ENCODE measurements at places on chromosomes 2 and 18.
A peak's percentile ranks its signal among the peaks of the same experiment; 100 is the strongest.

GRCh38 chr18:74291472-74291770 is 342 bp downstream of the CYB5A start:
- no peak for DNase-seq

GRCh38 chr2:190079160-190079559 is 16.6 kb upstream of the MSTN start:
- DNase-seq, result no peak

DNA sequence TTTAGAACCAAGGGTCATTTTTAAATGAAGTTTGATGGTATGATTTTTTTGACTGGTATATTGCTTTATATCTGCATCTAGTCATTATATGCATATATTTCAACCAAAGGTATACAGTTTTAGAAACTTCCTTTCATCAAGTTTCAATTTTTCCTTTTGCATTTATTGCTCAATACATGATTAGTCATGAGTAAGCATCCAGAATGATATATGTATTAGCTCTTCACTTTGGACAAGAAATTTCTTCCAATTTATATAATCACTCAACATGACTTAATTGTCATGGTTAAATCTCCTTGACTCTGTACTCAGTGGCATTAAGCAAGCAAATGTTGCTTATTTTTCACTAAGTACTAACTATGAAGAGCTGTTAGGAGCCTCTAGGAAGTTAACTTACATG is 123.6 kb downstream of the PLCL1 start:
- no peak for DNase-seq

GRCh38 chr2:133878326-133878725 is 310.1 kb upstream of the NCKAP5 start:
- DNase-seq, result no peak

- DNase-seq, result no peak
Measured at GRCh38 chr18:51278045-51278649, 80.7 kb upstream of the MEX3C start.

- DNase-seq, result no peak
Measured at GRCh38 chr2:121697108-121697631, 39.5 kb downstream of the NIFK start.

GRCh38 chr18:7953095-7953958 is 386.2 kb downstream of the PTPRM start:
- DNase-seq, result no peak

DNA sequence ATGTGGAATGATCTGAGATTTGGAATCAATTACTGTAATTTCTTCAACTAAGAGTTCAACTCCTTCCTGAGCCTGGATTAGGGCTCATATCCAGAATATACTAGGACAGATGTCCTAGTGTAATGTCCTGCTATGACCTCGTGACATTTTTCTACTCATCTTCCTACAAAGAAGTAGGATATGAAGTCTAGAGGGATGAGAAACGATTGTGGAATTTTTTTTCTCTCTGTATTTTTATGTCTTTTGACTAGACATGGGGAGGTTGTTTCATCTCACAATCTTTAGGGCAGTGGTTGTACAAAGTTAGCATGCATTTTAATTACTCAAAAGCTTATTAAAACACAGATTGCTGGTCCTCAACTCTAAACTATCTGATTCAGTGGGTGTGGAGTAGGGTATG is 203.0 kb downstream of the PARD3B start:
- DNase-seq, result no peak

GRCh38 chr18:21183670-21184069 is 58.4 kb upstream of the GREB1L start:
- no peak for DNase-seq

DNA sequence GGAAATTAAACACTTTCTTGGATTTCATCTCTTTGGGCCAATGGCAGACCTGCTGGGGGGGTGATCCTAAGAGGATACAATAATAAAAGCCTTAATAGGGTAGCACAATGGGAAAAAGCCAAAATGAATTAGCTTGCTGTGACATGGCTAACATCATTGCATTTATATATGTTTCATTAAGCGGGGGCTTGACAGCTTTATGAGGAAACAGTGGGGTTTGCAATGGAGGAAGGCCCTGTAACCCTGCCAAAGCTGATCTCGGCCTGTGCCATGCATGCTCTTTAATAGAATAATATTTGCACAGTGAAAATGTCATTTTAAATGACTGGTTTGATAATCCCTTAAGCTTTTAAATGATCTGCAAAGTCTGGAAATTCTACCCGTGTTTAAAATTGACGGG is 291.5 kb downstream of the SLC4A3 start:
- DNase-seq, result no peak

DNA sequence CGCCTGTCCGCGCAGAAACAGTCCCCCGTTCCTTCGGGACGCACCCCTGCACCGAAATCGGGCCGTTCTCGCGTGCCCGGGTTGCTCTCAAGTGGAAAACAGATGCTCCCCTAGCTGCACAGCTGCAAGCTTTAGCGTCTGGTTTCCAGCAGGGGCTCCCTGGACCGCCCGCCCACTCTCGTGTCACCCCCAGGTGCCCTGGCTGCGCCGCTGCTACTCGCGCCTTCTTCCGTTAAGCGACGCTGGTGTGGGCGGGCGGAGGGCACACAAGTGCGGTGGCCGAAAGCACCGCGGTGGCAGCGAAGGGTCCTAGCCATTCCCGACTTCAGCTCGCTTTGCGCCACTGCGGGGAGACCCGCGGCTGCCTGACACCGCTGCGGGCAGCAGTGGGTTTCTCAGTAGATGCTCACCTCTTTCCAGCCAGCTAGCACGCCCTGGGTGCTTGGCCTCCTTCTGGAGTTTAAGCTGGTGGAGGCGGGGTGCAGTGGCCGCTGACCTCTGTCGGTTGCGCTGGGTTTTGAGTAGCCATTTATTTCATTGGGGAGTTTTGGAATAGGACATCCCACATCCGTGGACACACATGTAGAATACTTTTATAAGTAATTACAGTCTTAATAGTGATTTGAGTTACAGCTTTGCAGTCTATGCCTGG is 806 bp downstream of the ZNF407 start:
- DNase-seq, result peak; percentile 60

DNA sequence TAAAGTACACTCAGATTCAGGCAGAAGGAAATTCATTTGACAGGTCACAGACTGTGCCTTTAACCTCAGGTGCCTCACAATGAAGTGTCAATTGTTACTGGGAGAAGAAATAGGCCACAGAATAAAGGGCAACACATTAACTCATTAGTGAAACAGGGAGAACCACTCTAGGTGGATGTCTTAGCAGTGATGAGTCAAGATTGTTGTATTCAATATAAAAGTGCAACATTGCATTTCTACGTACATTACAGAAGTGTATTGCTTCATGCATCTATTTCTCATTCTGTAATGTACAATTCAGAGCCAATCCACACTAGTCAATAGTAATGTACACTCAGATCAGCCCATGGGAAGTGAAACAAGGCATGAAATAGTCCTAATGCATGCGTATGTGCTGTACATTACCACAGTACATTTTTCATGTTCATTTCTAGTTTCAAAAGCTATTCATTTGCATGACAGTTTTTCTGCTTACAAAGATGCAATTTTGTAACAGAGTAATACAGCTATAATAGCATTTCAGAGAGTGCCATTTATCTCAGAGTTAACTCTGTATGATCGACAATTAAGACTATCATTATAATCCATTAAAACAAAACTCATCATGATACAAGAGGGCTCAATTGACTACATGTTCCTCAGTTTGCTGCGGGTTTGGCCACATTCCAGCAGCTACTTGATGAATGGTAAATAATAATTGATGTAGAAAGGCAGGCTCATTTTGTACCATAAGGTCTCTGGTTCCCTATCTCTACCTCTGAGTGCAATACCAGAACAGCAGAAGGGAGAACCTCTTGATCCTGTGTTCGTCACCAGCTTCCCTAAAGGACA is 12.2 kb upstream of the ARL5A start:
- no peak for DNase-seq

DNA sequence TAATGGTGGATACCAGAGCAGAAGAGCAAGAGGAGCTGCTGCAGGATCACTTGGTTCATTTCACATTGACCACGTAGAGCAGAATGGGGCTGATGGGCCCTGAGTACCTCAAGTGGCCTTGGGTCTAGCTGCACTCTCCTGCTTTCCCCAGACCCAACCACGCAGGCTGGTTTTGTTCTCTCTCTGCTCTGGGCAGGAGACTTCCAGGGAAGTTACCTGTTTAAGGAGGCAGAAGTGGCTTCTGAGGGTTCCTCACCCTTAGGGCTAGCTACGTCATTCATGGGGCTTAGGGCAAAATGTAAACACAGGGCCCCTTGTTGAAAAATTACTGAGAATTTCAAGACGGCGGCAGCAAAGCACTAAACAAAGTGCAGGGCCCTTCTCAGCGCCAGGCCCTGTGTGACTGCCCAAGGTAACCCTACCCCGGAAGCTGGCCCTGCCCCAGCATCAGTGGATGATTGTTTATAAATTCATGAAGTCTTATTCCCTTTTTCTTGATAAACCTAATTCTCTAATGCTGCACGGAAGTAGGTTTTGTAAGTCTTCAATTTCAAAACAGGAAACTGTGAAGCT is 75.9 kb downstream of the TMEM182 start:
- no peak for DNase-seq

DNA sequence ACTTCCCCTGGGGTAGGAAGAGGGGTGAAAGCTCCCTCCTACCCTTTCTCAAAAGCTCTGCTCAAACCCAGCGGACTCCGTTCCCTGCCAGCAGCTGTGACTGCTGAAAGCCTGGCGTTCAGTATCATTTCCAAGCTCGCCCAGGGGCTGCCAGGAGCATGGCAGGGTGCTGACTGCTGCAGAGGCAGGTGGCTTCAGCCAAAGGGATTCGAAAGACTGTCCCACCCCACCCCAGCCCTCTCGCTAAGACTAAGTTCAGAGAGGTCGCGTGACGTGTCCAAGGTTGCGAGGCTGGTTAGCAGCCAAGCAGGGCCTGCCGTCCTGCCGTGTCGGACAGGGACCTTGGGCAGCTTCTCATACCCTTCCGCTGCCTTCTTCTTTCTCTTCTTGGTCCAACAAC is 72.3 kb upstream of the RAB12 start:
- no peak for DNase-seq

- no peak for DNase-seq
Measured at GRCh38 chr18:27473318-27473717, 288.2 kb upstream of the CHST9 start.

DNA sequence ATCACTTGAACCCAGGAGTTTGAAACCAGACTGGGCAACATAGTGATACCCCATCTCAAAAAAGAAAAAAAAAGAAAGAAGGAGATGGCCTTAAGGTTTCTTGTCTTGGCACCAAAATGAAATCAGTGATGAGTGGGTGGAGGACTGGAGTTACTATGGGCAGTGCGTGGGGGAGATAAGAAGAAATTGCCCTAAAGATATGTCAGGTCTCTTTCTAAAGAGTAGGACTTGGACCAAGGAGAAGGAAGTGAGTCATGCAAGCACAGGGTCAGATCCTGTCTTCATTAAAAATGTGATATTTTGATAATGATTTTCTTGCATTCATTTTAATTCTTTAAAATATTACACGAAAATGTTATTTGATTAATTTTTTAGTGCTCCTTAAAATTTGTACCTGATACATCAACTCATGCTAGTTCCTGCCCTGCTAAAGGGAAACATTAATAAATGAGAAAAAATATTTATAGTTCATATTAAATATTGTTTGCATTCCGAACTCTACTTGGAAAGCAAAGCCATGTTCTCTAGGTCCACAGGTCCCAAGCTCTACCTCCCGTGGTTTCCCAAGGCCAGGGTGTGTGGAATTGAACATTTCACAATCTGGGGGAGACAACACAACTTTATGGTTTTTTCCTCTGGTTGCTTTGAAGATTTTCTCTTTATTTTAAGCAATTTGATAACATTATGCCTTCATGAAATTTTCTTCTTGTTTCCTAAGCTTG is 62.6 kb upstream of the CTLA4 start:
- no peak for DNase-seq

DNA sequence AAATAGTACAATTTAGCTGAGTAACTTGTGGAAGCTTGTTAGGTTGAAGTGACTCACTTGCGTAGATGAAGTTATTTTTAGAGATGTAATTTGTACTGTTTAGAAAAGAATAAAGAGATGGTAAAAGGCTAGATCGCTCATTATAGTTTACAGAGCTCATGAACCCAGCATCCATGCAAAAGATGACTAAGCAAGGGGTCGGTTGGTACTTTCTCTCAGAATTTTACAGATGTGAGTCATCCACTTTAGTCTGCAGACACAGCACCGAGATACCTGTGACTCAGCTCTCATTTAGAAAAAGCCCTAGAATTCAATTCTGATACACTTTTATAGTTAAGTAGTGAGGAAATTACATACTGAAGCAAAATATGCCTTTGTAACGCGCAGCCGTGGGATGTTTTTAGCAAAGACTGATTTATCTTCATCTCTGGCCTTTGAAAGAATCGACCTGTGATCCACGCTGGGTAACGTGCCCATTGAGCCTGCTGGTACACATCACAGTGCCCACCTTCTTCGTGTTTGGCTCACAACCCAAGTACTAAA is 116.5 kb upstream of the FOSL2 start:
- DNase-seq, result peak; percentile 80

DNA sequence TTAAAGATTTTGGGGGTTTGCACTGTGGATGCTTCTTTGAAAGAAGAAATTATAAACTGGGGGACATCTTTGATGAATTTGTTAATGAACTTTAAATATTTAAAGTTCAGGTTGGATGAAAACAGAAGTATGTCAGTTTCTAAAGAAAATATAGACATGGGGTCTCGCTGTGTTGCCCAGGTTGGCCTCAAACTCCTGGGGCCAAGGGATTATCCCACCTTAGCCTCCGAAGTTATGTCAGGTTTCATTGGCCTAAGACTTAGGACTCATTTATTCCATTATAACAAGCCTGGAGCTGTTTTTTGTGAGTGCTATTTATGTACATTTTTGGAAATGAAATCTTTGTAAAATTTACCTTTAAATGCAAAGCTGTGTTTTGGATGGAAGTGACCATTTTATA is 2.5 kb downstream of the NAB1 start:
- DNase-seq, result no peak

DNA sequence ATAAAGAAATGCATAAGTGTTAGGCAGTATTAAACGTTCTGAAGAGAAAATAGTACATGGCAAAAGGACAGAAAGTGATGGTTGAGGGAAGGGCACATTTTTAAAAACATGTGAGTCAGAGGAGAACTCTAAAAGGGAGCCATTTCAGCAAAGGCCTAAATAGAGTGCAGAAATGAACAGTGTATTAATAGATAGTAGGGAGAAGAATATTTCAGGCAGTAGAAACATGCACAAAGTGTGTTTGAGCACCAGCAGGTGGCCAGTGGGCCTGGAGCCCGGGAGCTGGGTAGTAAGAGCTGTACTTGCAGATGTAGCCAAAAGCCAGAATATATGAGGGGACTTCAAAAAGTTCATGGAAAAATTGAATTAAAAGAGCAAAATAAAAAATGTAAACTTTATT is 288.1 kb upstream of the FIGN start:
- no peak for DNase-seq

- no peak for DNase-seq
Measured at GRCh38 chr2:98233941-98234340, 112.3 kb upstream of the CNGA3 start.

- no peak for DNase-seq
Measured at GRCh38 chr18:79935499-79935898, 16.0 kb downstream of the SLC66A2 start.

DNA sequence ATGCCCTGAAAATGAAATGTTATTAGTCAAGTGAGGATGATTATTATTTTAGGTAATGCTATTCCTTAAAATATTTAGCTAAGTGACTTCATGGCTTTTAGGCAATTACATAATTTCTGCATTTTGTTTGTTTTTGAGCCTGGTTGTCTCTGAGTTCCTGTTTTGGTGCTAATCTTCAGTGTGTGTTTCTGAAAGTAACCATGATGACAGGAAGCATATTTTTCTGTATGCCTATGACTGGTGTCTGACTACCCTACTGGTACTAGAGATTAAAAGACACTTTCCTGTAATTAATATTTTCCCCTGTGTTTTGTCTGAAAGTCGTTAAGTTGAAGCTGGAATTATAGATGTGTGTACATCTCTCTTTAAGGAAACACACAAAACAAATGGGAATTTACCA is 295.0 kb upstream of the SPRED2 start:
- no peak for DNase-seq

All from SJSA1 (cell line).